Astrocyte of the spinal cord (primary cell): ENCODE measurements at places on chromosomes 5 and 9.

DNA sequence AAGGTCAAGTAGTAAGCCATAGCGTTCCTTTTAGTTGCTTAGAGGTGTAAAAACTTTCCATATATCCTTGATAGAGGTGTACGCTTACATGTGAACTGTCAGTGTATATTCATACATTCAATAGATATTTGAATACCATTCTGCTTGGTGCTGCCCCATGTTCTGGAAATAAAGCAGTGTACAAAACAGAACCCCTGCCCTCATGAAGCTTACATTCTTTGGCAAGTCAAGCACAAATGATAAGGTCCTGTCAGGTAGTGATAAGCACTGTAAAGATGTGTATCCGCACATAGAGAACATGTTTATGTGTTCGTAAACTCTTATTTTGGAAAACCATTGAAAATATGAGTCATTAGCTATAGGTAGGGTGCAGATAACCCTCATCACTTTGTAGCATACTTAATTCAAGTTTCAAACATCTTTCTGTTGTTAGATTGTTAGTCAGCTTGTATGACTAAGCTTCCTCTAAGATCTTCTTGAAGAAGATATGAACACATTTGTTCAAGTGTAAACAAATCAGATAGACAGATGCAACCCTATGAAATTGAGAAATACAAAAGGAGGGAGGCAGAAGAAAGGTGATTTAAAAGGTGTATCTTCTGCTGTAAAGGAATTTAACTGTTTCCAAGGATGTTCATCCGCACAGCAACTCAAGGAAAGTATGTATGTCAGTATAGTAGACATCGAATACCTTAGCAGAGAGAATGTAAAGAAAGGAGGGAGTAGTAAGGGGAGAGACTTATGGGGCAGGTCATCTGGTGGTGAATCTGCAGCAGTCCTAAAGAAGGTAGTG is 1.6 kb downstream of the GTF3C4 start:
- DNase-seq: no peak

DNA sequence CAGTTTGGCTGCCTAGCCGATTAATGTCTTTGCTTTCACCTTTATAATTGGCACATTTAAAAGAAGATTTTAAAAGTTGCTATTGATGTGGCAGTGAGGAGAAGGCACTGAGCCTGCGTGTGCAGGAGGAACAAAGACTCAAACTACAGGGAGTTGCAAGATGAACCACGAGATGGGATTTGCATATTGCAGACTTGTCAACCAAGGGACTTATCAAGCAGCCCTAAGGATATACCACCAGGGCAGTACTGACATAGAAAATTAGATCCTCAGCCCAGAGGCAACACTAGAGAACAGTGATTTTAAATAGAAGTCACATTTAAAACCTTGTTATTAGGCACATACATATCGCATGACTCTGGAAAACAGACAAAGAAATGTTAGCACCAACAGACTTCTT is 342.6 kb downstream of the GLIS3 start:
- no peak for DNase-seq

DNA sequence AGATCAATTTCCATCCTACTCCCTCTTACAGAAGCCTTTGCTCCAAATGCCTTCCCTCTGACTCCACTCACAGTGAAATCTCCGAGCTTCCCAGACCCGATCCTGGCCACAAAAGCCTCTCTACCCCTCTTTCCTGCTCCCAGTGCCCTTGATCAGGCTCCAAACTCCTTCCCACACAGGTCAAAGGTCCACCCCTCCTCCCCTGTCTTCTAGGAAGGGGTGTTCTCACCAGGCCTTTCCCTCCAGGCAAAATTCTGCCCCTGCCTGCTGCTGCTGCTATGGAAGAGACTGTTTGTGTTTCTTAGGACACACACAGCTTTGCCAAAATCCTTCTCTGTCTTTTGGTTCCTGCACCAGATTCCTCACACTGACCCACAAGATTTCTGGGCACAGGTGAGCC is 85.8 kb upstream of the ALDH1A1 start:
- peak; percentile 41 for DNase-seq

DNA sequence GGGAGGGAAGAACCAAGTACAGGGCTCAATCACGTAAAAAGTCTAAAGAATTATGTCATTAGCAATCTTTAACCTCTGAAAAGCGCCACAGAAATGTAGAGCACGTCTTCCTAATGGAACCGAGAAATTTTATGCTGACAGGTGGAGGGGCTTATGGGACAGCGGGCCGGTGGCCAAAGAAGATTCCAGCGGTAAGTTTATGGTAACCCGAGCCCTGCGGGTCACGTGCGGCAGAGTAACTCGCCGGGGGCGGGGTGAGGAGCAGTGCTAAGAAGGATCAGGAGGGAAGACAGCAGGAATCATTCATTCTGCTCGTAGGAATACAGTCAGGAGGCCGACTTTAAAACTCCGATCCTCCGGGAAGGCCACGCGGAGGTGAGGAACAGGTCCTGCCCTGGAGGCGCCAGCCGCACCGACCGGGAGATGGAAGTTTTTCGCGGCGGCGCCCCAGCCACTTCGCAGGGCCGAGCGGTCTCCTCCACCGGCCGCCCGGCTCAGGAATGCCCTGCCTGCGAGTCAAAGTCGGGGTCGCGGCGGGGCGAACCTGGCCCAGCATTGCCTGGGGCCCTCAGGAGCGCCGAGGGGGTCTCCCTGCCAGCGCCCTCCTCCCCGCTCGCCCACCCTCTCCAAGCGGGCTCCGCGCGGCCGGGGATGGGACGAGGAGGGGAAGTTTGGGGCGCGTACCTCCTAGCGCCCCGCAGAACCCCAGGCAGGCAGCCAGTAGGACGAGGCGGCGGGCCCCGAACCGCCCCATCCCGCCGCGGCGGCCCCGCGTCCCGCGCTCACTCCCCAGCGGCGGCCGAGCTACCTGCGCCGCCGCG is 101.8 kb downstream of the ESM1 start:
- peak; percentile 72 for DNase-seq

- DNase-seq: no peak
These were observed 298.8 kb upstream of the RFX3 start for GRCh38 chr9:3824581-3824980.

GRCh38 chr9:122134822-122135528 is 24.6 kb downstream of the NDUFA8 start:
- peak; percentile 7 for DNase-seq

DNA sequence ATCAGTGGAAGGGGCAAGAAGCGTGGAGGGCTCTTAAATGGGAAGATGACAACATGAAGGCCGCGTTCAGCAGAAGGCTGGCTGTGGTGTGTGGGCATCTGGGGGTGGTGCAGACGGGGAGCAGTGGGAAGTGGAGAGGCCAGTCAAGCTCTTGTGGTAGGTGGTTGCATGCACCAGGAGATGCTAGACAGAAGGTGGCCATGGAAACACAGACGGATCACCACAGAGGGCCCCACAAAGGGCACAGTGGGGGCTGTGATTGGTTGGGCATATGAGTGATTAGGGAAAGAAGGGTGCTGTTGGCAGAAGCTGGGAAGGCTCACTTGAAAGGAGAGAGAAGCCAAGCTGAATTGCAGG is 14.7 kb downstream of the MTMR12 start:
- DNase-seq: no peak

DNA sequence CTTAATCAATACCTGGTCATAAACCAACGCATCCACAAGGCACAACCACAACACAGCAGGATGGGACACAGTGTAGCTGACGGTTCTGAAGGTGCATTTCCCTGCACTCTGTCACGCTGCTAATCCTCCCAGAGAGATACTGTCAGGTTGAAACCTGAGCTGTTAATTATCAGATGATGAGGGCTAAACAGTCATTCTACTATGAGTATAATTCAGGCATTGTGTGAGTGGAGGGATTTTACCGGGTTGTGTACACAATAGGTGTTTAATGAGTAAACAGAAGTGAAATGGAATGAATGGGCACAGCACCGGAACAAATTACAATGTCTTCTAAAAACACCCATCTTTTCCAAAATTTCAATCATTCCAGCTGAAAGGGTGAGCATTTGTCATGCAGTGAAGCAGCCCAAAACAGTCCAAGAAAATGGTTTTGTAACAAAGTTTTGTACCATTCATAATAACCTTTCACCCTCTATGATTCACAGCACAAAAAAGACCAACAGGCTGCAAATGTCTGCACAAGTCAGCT is 71.5 kb downstream of the ABCA1 start:
- DNase-seq: no peak

- DNase-seq: peak; percentile 79
These were observed 41.6 kb downstream of the LPAR1 start for GRCh38 chr9:110996436-110997220.

DNA sequence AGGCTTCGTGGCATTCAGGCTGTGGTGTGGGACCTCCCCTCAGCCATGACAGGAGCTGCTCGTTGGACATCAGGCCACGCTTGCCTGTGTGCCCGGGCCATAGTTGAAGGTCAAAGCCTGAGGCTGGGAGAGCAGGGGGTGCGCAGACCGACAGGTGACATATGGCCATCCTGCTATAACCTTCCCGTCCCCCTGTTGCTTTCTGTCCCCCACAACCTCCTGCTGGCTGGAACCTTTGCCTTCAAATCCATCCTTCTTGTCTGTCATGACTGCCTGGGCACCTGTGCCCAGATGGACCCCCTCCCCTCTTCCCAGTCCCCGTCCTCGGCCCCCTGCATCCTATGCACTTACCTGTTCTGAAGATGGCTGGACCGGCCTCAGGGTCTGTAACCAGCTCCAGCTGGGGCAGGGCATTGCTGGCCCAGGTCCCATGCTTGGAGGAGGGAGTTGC is 83.2 kb downstream of the WNK2 start:
- no peak for DNase-seq

GRCh38 chr9:20001058-20001457 is 212.2 kb upstream of the SLC24A2 start:
- DNase-seq: no peak

DNA sequence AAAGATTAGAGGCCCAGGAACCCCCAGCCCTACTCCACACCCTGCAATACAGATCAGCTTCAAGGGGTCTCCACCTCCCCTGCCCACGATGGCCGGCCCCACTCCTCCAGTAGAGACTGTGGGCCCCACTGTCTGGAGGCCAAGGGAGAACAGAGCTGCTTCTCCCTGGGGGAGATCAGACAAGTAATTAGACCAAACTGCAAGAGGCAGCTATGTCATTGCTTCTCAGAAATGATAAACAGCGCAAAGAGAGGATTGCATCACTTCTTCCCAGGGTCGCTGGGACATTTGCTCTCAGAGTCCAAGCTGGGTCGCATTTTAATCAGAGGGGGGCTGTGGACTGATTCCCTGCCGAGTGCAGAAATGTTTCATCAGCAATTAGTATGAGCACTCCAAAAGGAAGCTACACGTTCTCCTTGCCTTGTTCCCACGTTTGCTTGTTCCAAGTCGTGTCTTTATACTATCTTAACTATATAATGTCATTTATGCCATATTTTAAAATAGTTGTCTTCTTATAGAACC is 59.9 kb downstream of the ROPN1L start:
- DNase-seq: peak; percentile 47

- no peak for DNase-seq
These were observed 104.4 kb downstream of the C5orf15 start for GRCh38 chr5:133863857-133864585.

- DNase-seq: peak; percentile 86
These were observed 996 bp upstream of the GAS1 start for GRCh38 chr9:86948074-86948929.

- DNase-seq: no peak
These were observed 7.4 kb upstream of the SPINK13 start for GRCh38 chr5:148261221-148261620.

DNA sequence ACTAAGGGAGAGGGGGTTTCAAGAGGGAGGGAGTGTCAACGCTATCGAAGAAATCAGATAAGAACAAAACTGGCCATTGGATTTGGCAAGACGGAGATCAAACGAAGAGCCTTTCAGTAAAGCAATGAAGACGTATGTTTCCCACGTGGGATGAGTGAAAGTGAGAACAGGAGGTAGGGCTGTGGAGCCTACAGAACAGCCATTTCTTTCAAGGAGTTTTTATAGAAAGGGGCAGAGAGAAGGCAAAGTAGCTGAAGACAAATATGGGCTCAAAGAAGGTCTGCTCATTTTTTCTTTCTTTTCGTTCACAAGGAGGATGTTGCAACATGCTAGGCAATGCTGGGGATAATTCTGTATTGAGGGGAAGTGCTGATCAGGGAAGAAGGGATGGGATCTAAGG is 98.3 kb downstream of the SUSD1 start:
- DNase-seq: no peak

- DNase-seq: peak; percentile 30
These were observed 1.2 kb downstream of the CDC14B start for GRCh38 chr9:96618209-96619123.

GRCh38 chr5:153660919-153661318 is 170.4 kb downstream of the GRIA1 start:
- peak; percentile 42 for DNase-seq

DNA sequence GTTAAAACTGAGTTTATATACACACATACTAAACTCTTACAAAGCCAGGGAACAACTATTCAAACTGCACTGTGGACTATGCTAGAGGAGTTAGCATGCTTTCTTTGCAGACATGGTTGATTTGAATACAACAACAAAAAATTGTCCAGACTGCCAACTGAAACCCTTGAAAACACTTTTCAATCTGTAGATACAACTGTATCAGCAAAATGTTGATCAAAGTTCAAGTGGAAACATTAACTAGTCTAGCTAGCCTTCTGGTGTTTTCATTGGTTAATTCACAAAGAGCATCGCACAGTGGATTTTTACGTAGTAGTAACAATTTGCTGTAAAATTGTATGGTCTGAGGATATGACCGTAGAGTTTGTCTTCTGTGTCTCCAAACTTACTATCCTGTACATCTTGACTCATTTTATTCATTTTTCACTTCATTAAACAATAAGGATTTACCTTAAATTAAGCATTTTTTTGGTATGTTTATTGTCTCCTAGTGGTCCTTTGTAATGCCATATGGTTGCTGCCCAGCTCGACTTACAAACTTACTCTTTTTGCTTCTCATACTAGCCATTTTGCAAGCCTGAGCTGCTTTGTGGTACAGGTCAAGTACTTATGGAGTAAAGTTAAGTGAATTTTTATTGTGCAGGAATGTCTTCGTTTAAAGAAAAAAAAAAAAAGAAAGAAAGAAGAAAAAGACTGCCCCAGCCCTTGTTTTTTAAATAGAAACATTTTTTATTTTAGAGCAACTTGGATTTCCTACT is 123.4 kb downstream of the ZCCHC7 start:
- no peak for DNase-seq

DNA sequence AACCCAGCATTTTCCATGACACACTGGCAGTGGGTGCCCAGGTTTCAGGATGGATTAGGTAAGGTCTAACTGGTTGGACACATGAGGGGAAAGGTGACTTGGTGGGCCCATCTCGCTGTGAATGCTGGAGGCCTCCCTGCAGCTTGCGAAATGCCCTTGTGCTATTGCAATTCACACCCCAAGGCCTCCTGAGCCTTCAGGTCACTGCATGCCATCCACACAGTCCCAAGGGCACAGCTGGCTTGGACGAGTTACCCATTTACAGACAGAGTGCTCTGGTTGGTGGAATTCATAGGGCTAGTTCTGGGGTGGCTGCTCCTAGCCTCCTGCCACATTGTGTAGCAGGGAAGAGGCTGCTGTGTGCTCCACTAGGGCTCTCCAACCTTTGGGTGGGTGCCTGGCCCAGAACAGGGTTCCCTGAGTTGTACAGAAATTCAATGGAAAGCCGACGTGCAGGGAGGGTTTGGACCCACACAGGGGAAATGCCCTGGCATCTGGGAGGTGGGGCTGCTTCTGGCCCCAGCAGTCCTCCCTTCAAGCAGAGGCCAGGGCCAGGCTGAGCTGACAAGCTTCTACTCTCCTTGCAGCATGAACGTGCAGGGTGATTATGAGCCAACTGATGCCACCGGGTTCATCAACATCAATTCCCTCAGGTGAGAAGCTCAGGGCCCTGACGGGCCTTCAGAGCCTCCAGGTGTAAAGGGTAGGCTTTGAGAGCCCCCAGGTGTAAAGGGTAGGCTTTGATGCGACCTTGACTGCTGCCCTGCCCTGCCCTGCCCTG is 54.3 kb downstream of the ASS1 start:
- no peak for DNase-seq
